ENCODE measurements at places on chromosomes 3 and 15.

GRCh38 chr3:159796226-159796625, 192.4 kb upstream of the IL12A start:
- no peak for DNase-seq

GRCh38 chr3:52896613-52897012, 735 bp downstream of the STIMATE start:
- no peak for DNase-seq

DNA sequence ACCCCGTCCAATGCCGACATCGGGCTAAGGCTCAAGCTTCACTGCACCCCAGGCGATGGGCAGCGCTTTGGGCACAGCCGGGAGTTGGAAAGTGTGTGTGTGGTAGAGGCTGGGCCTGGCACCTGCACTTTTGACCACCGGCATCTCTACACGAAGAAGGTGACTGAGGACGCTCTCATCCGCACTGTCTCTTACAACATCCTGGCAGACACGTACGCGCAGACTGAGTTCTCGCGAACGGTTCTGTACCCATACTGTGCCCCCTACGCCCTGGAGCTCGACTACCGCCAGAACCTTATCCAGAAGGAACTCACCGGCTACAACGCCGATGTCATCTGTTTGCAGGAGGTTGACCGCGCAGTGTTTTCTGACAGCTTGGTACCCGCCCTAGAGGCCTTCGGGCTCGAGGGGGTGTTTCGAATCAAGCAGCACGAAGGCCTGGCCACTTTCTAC, 1.0 kb downstream of the PDE12 start:
- DNase-seq, result no peak

DNA sequence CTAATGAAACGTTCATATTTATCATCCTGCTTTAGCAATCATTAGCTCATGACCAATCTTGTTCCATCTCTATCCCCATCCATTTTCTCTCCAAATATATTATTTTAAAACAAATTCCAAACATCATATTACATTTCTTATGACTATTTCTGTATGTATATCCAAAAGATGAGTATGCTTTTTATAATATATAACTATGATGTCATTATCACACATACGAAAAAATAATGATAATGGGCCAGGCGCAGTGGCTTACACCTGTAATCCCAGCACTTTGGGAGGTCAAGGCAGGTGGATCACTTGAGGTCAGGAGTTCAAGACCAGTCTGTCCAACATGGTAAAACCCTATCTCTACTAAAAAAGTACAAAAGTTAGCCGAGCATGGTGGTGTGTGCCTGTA, 280.4 kb downstream of the FHIT start:
- no peak for DNase-seq

- no peak for DNase-seq
Observed at GRCh38 chr15:36136049-36136448, 443.4 kb upstream of the CDIN1 start.

GRCh38 chr15:98959640-98960007, 48.0 kb downstream of the PGPEP1L start:
- DNase-seq, result no peak

DNA sequence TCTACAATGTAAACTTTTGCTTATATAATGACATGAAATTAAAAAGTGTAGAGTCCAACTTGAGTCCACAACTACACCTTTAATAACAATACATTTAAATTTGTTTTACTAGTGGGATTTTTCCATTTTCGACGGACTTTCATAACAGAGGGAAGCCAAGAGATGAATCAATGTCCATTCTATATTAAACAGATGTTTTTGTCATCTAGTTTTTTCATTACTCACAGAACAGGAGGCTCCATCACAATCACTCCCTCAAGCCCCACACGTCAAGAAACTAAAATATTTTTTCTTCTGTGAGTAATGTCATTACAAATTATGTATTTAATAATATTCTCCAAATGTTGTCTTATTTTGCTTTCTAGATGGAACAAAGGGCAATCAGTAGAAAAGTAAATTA, 932.9 kb downstream of the ROBO1 start:
- DNase-seq, result no peak

DNA sequence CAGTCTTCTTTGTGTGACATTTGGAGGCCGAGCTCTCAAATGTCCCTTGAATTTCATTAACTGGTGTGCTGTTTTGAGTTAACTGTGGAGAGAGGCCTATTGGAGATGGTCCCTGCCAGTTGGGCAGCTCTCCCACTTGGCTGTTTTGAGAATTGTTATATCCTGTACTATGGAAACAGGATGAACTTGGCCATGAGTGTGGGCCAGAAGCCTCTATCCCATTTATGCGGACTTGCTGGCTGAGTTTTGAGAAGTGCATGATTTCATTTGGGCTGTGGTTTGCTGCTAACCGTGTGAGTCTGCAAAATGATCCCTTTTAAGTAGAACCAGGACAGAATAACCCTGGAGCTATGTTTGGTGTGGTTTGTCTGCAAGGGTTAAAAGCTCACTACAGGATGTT, 366.0 kb downstream of the PTPRG start:
- DNase-seq, result no peak

- no peak for DNase-seq
Observed at GRCh38 chr15:90451053-90451850, 63.2 kb downstream of the IQGAP1 start.

DNA sequence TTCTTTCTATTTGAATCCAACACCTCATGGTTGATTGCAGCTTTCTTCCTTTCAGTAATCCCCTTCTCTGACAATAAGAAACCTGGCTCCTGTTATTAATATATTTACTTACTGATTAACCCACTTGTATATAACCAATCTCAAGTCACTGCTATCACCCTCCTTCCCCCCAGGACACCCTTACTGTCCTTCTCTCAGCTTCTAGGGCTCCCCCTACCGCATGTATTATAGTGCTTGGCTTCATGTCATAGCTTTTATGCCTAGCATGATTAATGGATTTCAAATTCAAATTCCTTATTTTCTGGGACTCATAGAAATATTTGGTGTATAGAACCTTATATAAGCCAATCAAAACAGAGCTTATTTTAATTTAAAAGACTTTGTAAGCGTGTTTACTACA, 75.7 kb upstream of the BNIP2 start:
- no peak for DNase-seq

DNA sequence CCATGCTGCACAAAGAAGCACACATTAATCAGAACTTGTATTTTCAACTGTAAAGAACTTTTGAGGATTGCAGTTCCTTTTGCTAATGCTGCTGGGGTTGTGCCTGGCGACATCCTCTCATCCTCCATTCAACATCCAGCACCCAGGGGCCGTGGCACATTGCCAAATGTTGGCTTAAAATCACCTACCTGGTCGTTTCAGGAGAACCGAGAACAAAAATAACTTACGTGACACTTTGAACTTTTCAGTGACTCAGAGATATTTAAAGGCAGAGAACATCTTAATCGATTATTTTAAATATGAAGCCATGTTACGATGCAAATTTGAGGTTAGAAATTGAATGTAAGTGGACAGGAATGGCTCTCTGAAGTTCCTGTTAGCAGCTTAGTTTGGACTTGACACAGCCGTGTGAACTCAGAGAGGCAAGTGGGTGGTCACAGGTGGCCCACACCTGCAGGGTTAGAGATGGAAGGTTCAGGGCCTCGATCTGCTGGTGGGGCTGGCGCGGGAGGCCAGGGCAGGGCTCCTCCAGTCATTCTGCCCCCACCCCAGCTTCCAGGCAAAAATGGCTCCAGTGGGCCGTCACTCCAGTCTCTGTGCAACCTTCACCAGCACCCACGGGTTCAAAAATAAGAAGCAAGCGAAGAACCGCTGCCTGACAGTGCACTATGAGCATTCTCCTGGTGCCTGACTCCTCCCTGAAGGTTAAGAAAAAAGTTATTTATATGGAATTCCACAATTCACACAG, 12.2 kb downstream of the LRRK1 start:
- no peak for DNase-seq

- DNase-seq, result no peak
Observed at GRCh38 chr3:98038286-98038685, 3.2 kb upstream of the GABRR3 start.

- DNase-seq, result no peak
Observed at GRCh38 chr15:82999905-83000671, 11.4 kb downstream of the C15orf40 start.

DNA sequence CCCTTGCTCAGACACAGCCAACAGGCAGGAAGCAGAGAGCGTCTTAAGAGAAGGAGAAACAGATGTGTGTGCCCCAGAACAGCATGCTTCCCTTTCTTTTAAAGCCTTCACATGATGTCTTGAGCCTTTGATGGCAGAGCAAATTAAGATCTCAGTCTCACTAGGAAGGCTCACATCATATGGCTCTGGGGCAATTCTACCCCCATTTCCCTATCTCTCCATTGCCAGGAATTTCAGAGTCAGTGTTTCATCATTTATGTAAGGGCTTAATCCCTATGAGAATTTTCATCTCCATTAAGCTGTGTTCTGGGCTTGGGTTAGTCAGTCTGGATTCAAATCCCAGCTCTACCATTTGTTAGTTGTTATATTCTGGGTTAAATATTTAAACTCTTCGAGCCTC, 41.4 kb upstream of the GLCE start:
- DNase-seq, result no peak

DNA sequence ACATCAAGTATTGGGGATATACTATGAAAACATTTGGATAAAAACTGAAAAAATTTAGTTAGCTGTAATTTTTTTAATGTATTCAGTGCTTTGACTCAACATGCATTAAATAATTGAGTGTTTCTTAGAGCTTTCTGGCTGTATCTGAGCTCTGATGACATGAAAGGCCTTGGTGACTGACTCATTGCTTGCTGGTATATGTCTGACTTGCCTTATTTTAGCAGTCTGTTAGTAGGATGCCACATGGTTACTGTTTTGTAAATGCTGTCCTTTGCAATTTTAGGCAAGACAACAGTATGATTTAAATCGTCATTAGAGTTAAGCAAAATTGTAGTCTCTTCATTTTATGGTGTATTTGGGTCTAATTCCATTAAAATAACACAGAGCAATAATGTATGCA, 199.2 kb downstream of the GHSR start:
- DNase-seq, result no peak

GRCh38 chr3:156816794-156817645, 9.1 kb upstream of the LEKR1 start:
- DNase-seq, result no peak

GRCh38 chr15:80480909-80481308, 76.7 kb downstream of the ARNT2 start:
- no peak for DNase-seq

- DNase-seq, result no peak
Observed at GRCh38 chr3:97187771-97188170, 373.4 kb downstream of the EPHA6 start.

- no peak for DNase-seq
Observed at GRCh38 chr3:196712514-196713413, 587 bp downstream of the PIGX start.

DNA sequence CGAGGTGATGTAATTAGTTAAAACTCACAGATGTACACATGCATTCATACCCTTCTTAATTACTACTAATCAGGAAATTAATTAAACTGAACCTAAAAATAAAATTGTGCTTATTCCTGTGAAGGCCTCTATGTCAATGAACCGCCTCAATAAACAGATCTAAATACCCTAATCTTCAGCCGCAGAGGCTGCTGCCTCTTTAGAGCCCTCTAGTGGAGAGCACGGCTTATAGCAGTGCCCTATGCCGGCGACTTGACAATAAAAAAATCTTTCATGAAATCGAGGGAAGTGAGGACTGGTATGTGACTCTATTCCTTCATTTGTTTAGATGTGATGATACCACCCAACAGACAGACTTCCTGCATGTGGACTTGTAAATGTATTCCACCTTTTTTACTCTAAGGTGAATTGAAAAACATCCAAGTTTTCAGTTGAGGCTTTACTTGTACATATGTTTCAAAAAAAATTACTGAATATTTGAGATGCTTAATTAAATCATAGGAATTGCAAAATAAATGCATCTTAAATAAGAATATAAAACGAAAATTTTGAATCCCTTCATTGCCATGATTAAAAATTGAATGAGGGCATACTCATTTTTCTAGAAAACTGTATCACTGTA, 8.3 kb upstream of the EPHA3 start:
- no peak for DNase-seq

- DNase-seq, result no peak
Observed at GRCh38 chr3:9229325-9229724, 20.1 kb downstream of the SRGAP3 start.

DNA sequence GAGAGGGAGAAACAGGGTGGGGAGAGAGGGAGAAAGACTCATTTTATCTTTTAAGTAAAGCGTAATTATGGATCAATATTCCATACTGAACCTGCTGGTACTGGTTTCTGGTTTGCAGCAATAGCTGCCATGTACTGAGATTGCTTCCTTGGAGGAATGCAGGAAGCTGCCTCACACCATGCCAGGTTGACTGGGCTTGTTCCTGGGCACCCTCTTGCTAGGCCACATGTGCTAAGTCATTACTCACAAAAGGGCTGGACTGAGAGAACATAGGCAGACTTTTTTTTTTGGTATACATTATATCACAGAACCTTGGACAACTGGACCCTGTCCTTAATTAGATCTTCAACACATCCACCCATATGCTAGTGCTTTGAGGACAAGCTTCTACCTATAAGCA, 193.4 kb downstream of the ZNF621 start:
- DNase-seq, result no peak

GRCh38 chr15:101807345-101807945, 4.1 kb downstream of the OR4F6 start:
- no peak for DNase-seq

DNA sequence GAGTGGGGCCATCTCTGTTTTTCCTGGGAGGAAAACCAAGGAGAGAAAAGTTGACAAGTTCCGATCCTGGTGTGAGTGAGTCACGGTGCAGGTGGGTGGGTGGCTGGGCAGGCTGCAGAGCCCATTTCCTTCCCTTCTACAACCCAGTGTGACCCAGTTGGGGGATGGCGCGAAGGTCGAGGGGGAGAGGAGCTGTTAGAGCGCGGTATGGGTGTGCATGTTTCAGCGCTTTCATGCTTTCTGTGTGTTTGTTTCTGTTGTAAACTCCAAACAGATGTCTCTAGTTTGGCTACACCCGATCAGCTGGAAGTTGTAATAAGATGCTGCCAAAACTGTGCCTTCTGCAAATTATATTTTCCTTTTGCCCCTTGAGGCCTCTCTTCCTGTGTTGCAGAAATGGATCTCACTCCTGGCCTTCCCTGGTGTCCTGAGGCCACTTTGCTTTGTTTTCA, 3.8 kb downstream of the FAM43A start:
- DNase-seq, result no peak

DNA sequence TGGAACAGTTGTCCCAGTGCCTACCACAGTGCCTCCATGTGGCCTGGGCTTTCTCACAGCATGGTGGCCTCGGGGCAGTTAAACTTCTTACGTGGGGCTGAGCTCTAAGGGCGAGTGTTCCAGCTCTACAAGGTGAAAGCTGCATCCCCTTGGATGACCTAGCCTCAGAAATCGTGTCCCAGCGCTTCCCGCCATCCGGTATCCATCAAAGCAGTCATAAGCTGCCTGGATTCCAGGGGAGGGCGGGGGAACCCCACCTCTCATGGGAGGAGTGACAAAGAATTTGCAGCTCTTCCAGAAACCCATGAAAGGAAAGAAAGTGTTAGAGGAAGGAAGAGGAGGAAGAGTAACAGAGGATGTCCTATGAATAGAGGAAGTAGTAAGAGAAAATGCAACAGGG, 45.8 kb upstream of the CCDC174 start:
- DNase-seq, result no peak

- DNase-seq, result no peak
Observed at GRCh38 chr3:102181175-102181920, 253.5 kb upstream of the ZPLD1 start.

- no peak for DNase-seq
Observed at GRCh38 chr3:159165961-159166360, 364.1 kb downstream of the MFSD1 start.

- DNase-seq, result no peak
Observed at GRCh38 chr3:37024092-37024491, 30.8 kb downstream of the MLH1 start.

- no peak for DNase-seq
Observed at GRCh38 chr3:115785782-115786181, 162.5 kb downstream of the GAP43 start.
